ENCODE measurements at places on chromosomes 11 and 22.

- no peaks in the 10 kb centered on the region for H3K27me3 ChIP-seq
- H3K4me3 ChIP-seq, result no peak overlapping the region
- H3K4me1 ChIP-seq, result peaks cover 47% of the 10 kb centered on the region
- DNase-seq, result peak; percentile 50
- H3K36me3 ChIP-seq, result no peaks in the 10 kb centered on the region
- no peak overlapping the region for H3K27ac ChIP-seq
Observed at GRCh38 chr11:65432686-65433582, 10.3 kb downstream of the NEAT1 start.

GRCh38 chr11:129637983-129638776 is 177.5 kb upstream of the TMEM45B start:
- H3K4me3 ChIP-seq, result no peak overlapping the region
- no peaks in the 10 kb centered on the region for H3K36me3 ChIP-seq
- no peak overlapping the region for H3K27ac ChIP-seq
- H3K4me1 ChIP-seq, result peaks cover 4% of the 10 kb centered on the region

GRCh38 chr11:16857186-16857585 is 118.7 kb downstream of the C11orf58 start:
- H3K27me3 ChIP-seq, result no peaks in the 10 kb centered on the region
- H3K27ac ChIP-seq, result no peak overlapping the region
- H3K4me1 ChIP-seq, result no peaks in the 10 kb centered on the region
- no peaks in the 10 kb centered on the region for H3K36me3 ChIP-seq
- DNase-seq, result no peak

DNA sequence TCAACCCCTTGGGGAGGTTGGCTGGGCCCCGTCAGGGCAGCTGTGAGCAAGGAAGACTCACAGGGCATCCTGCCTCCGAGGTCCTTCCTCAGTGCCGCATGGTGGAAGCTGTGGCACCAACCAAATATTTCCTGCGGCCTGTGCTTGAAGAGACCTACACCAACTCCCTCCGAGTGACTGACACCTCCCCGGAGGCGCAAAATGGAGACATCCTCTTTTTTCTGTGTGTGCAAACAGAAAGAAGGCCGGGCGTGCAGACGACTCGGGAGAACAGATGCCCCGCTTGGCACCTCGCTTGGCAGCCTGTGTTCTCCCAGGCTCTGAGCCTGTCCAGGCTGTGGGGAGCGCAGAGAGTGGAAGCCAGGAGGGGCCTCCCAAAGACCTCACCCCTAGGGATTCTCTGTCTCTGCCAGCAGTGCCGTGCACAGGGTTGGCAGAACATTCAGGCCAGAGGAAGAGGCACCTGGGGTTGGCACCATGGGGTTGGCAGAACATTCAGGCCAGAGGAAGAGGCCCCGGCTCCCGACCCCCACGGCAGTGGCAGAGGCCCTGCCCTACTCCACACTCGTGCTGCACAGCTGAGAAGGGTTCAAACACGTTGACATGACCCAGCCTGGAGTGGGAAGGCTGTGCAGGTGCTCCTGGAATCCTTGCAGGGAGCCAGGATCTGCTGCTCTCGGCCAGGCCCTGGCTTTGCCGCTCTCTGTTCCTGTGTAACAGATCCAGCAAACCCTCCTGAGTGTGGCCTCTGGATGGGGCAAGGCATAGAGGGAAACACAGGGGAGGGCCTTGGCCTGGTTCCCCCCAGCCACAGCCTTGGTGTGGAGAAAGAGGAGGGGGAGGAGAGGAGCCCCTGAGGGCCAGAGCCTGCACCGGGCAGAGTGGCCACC is 805.5 kb downstream of the BRD1 start:
- no peak overlapping the region for H3K4me3 ChIP-seq
- no peaks in the 10 kb centered on the region for H3K4me1 ChIP-seq
- no peak for DNase-seq
- no peaks in the 10 kb centered on the region for H3K36me3 ChIP-seq
- no peaks in the 10 kb centered on the region for H3K27me3 ChIP-seq
- no peak overlapping the region for H3K27ac ChIP-seq

DNA sequence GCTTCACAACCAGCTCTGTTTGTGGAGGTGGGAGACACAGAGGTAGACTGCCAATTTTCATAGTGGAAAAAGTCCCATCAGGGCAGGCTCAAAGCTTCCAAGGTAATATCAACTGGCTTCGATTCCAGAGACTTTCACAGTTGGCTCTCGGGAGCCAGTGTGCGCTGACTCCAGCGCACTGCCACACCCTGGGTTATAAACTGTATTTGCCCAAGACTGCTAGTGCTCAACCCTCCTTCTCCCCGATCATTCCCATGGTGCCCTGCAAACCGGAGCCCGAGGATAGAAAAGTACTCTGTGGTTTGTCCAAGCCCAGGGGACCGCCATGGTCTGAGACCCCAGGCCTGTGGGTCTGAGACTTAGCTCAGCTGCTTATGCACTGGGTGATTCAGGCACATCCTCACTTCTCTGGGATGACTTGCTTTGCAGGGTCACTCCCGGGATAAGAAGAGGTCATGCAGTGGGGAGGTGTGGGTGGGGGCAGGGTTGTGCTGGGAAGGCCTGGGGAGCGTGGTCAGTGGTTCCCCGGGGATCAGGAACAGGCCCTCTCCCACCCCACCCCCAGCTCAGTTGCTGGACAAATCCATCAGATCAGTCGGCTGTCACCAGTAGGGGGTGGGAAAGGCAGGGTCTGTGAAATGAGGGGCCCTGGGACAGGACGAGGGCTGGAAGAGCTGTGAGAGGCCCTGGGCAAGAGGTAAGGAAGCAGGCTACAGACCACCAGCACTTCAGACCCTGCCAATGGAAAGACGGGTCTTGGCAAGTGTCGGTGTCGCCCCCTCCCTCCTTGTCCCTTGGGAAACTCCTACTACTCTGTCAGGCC is 26.7 kb upstream of the PICK1 start:
- H3K27ac ChIP-seq, result no peak overlapping the region
- no peaks in the 10 kb centered on the region for H3K36me3 ChIP-seq
- no peaks in the 10 kb centered on the region for H3K27me3 ChIP-seq
- no peak for DNase-seq
- H3K4me1 ChIP-seq, result no peaks in the 10 kb centered on the region
- H3K4me3 ChIP-seq, result no peak overlapping the region

DNA sequence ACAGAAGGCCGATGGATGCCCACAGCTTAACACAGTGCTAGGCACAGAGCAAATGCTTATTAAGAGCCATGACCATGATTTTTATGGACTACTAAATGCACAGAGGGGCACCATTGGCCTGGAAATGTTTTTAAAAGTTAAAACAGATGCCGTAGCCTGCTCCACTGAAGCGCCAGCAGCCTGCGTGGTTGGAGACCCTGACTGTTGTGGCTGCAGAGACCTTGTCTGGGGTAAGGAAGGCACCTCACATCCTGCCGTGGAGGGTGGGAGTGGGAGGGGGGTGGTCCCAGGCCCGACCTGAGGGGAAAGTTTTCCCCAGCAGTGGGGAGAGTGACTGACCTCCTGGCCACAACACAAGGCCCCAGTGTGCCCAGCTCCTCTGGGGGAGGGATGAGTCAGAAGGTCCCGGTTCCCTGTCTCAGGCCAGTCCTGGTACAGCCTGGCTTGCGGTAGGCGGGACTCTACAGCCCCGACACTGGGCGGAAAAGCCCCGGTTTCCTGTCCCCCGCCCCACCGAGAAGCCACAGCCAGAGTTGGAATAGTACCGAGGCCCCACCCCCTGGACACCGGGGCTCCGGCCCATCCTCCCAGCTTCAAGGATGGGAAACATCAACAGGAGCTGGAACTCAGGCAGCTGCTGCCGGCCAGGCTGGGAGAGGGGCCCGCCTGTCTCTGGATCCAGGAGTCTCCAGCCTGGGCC is 7.0 kb downstream of the CHST1 start:
- H3K27me3 ChIP-seq, result peaks cover 4% of the 10 kb centered on the region
- H3K27ac ChIP-seq, result no peak overlapping the region
- H3K4me3 ChIP-seq, result no peak overlapping the region
